ENCODE measurements at places on chromosomes 11 and 22.

- DNase-seq = no peak
Observed at GRCh38 chr22:48705917-48706605, 1121.6 kb downstream of the BRD1 start.

DNA sequence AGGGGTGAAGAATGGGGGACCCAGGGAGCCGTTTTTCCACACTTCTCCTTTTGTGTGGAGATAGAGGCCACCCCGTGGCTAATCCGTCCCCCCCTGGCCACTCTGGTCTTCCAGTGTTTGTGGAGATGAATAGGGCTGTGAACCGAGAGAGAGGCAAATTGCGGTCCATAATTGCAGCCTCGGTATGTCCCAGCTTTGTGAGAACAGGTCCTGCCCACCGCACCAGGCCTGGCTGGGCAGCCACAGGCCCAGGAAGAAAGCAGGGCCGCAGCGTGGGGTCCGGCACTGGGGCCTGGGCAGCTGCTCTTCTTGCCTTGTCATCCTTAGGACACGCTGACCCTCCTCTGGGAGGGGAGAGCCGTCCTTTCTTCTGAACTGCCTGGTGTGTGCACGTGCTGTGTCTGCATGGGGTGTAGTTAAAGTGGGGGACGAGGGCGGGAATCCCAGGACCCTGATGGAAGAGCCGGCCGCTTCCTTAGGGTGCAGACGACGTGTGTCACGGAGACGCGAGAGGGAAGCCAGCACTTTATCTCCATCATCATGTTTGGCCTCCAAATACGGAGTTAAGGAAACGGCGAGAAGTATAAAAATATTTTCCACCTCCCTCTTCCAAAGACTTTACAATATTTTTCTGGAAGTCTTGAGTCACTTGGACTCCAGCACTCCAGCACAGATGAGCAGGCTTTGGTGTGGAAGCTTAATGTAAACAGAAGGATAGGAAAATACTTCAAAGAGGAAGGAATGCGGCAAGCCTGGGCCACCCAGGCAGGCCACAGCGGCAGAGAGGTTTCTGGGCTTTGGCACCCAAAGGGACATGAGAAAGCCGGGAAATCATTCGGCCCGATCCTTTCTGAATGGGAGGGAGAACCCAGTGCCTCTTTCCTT lies 1248.4 kb downstream of the BRD1 start:
- no peak for DNase-seq

DNA sequence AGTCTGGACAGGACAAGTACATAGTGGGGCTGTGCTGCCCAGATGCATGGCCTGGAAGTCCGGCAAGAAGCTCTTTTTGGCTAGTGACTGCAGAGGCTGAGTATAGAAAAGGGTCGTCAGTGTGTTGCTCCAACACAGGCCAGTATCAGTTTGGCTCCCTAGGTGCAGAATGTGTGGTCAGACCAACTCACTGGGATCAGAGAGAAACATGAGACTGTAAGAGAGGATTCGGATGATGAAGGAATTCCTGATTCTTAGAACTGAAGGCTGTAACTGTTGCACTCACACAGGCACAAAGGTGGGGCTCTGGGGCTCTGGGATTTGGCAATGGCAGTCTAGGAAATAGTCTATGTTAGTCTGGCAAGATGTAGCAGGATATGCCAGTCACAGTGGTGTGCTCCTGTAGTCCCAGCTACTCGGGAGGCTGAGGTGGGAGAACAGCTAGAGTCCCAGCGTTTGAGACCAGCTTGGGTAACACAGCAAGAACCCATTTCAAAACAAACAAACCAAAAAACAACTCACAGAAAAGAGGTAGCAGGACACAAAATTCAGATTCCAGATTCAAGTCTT lies 11.1 kb upstream of the UPB1 start:
- DNase-seq = no peak

GRCh38 chr11:102552447-102553194 lies 22.1 kb upstream of the MMP7 start:
- no peak for DNase-seq

- no peak for DNase-seq
Observed at GRCh38 chr11:11387207-11387606, 34.2 kb upstream of the CSNK2A3 start.

- no peak for DNase-seq
Observed at GRCh38 chr22:26768952-26769351, 111.6 kb downstream of the MIAT start.

DNA sequence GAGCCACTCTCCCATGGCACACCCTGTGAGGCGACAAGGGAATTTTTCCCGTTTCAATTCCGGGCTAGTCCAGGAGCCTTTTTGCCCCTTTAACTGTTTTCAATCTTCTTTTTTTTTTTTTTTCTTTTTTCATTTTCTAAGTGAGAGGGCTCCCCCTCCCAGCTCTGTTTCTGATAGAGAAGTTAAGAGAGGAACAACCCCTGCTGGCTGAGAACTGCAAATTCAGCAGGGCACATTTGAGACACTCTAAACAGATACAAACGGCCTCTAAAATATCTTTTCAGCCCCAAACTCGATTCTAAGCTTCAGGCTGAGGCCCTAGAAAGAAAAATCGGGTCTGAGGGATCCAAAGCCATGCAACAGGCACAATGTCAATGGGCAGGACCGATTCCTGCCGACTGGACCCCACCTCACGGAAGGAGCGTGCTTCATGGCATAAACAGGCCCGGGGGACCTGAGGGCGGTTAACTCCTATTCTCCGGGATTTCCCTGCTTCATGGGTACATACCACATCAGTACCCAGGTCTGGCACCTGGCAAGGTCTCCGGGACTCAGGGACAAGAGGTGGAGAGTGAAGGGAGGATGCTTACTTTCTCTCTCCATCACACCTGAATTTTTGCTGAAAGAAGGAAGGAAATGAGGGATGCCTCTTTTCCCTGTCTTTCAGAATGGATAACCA lies 627.5 kb downstream of the BUD13 start:
- no peak for DNase-seq

GRCh38 chr11:76329084-76329648 lies 51.8 kb downstream of the THAP12 start:
- no peak for DNase-seq

GRCh38 chr11:102117472-102118113 lies 7.3 kb downstream of the YAP1 start:
- DNase-seq = no peak

- DNase-seq = no peak
Observed at GRCh38 chr22:49677495-49677889, 150.2 kb downstream of the BRD1 start.

DNA sequence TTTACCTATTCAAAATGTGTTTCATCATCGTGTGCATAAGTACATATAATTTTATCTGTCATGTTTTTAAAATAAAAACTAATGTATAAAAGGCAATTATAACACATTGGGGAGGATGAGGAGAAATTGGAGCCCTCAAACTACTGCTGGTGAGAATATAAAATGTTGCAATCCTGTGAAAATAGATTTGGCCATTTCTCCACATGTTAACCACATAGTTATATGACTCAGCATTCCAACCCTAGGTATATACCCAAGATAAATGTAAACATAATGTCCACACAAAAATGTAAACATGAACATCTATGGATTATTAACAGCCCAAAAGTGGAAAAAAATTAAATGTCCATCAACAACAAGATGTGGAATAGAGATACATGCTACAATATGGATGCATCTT lies 928.0 kb upstream of the FAT3 start:
- DNase-seq = no peak

- no peak for DNase-seq
Observed at GRCh38 chr22:31179345-31179744, 19.4 kb downstream of the RNF185 start.

- no peak for DNase-seq
Observed at GRCh38 chr22:36770513-36771231, 5.2 kb downstream of the IFT27 start.

DNA sequence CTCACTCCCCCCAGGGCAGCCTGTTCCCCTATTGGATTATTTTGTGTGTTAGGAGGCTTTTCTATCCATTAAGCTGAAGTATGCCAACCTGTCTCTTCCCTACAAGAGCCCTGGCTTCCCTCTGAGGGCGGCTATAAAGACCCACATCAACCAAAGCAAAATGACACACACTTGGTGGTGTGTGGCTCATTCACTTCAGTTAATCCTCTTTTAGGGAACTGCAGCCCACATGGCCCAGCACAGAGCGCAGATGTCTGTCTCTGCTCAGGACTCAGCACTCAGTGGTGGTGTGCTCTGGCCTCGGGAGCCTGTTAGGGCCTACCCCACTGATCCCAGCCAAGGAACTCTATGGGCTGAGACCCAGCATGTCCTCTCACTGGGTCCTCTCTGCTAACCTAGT lies 32.2 kb upstream of the LRRC10B start:
- DNase-seq = no peak

GRCh38 chr11:35887737-35888136 lies 56.1 kb upstream of the LDLRAD3 start:
- no peak for DNase-seq

DNA sequence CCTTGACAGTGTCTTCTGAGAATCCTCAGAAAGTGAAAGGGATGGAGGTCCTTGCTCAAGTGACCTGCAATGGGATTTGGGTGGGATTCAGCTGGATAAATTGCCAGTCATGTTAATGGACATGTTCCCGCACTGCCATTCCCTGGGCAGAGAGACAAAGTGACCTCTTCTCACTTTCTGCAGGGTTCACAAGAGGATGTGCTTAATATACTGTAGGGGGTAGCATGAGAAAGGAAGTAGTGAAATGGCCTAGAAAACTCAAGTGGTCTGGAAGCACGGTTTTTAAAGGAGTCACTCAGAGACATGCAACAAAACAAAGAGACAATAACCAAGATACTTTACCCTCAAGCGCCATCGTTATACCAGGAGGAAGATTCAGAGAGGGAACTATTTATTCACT lies 70.2 kb downstream of the NELL1 start:
- no peak for DNase-seq

- DNase-seq = no peak
Observed at GRCh38 chr22:23531283-23531956, 48.7 kb downstream of the IGLL1 start.

DNA sequence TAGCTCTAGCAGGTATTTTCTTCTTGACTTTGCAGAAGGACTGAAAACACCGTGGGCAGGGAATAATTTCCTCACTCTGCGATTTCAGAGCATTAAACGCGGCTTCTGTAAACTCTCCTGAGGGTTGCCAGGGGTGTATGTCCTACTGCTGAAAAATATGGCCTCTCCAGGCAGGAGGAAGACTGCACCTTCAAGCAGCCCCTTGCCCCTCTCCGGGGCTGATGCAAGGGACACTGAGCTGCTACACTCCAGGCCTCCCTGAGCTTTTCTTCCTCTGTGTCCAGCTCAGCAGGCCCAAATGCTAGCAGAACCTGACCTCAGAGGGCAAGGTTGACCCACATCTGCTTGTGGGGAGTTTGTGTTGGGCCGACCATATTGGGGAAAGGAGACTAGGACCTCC lies 2.2 kb downstream of the CD6 start:
- no peak for DNase-seq

DNA sequence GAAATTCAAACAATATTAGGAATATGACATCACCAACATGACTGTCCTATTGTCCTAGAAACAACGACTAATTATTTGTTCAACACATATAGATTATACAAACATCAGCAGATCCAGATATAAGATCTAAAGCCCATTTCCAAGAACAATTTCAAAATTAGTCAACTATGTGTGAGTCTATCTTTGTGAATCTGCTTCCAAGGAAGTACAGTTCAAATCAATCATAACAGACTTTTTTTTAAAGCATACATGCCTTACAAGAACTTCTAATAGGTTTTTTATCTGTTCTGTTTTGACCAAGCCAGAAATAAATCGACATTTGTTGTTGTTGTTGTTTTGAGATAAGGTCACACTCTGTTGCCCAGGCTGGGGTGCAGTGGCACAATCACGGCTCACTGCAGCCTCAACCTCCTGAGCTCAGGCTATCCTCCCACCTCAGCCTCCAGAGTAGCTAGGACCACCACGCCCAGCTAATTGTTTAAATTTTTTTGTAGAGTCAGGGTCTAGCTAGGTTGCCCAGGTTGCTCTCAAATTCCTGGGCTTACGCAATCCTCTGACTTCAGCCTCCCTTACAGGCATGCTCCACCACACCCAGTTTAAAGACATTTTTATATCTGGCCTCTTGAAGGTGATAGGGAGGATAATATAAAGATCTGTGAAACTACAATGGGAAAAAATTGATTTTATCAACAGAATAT lies 54.8 kb downstream of the DENND5A start:
- DNase-seq = no peak

- no peak for DNase-seq
Observed at GRCh38 chr22:49704345-49705215, 123.1 kb downstream of the BRD1 start.

- no peak for DNase-seq
Observed at GRCh38 chr11:91023731-91024130, 800.9 kb upstream of the CHORDC1 start.

DNA sequence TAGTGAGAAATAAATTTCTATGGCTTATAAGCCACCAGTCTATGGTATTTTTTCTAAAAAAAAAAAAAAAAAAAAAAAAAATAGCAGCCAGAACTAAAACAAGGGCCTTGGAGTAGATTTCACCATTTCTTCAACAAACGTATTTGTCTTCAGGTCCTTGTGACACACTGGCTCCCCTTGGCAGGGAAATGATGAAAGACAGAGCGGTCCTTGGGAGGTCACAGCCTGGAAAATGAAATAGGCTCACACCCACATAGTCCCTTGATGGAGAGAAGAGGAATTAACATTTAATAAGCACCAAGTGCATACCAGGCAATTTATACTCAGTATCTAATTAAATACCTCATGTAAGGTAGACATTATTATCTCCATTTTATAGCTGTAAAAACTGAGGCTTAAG lies 25.7 kb upstream of the ACER3 start:
- DNase-seq = no peak

DNA sequence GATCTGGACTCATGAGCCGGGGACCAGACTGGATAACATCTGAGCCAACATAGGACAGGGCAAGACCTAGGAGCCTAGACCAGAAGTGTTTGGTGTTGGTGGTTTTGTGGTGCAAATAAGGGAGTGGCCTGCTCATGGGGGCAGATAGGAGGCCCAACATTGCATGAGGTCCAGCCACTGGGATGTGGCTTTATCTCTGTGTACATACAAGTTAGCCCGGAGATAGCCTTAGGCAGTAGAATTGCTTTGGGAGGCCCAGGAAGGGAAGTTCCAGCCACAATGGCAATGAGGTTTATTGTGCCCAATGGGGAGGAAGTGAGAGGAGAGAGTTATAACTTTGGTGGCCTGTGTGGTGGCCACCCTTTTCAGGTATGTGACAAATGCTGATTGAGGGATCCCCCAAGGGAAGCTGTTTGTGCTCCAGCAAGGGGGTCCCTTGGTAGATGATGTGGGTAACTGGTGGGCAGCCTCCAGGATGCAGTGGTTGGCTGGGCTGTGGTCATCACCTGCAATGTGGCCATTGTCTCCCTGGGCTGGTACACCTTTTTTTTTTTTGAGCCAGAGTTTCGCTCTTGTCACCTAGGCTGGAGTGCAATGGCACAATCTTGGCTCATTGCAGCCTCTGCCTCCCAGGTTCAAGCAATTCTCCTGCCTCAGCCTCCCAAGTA lies 6.4 kb downstream of the LMO2 start:
- DNase-seq = no peak

GRCh38 chr11:86386746-86387145 lies 12.1 kb downstream of the CCDC81 start:
- DNase-seq = no peak

DNA sequence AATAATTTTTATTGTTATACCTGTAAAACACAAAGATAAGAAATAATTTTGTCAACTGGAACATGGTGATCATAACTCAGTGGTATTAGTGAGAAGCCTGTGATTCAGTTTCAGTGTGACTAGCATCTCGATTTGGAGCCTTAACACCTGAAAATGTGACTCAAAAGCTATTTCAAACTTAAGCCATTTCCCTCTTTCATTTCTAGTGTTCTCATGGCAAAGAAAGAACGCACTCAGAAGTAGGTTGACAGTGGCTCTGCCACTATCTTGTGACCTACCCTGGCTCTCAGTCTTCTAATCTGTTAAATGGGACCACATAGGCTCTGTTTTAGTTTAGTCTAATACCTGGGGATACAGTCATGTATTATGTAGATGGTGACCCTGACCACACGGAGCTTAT lies 62.7 kb downstream of the ISX start:
- DNase-seq = no peak

All from stimulated activated CD8-positive, alpha-beta memory T cell treated with anti-CD3 and anti-CD28 coated beads, Interleukin-4, amount 100 ng/mL, for 1 hour (primary cell).